Foreskin fibroblast (primary cell): ENCODE measurements at places on chromosomes 16 and 17.
A peak's percentile ranks its signal among the peaks of the same experiment; 100 is the strongest.

DNA sequence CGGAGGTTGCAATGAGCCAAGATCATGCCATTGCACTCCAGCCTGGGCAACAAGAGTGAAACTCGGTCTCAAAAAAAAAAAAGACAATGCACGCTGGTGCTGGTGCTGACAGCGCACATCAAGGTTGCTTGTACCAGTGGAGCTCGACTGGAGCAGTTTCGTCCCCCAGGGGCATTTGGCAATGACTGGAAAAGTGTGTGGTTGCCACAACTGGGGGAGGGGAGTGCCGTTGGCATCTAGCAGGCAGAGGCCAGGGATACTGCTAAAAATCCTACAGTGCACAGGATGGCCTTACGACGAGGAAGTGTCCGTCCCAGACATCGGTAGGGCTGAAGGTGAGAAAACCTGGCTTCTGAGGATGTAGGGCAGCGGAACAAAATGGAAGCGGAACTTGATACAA is 2.4 kb downstream of the MEAK7 start:
- DNase-seq, result no peak

DNA sequence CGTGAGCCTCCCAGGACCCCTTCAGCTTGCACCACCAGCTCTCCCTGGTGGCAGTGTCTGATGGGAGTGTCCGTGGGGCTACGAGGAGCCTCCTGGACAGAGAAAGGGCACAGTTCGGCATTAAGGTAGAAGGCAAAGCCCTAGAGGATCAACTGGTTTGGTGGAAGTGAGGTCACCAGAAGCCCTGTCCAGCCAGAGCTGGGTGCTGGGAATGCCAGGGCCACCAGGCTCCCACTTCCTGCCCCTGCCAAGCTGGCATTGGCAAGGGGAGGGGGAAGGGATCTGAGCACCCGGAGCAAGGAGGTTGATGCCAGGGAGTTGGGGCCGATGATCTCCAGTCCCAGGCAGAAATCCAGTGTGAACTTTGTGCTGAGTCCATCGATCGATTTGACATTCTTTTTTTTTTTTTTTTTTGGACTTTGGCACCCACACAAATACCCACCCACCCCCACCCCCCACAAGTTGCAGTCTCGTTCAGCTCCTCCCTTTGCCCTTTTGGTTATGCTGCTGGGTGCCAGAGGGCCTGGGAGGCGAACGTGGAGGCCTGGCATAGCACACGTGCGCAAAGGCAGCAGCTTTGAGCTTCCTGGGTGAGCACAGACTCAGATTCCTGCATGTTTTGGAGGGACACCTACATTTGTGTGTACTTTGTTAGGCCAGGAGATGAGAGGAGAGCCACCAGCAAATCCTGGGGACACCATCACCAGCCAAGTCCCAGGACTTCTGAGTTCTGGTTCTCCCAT is 2.1 kb downstream of the NHERF1 start:
- DNase-seq, result no peak

- peak; percentile 89 for DNase-seq
These were observed at the start of gene CASKIN2 for GRCh38 chr17:75515496-75516254. Gene CASKIN2, minus strand, starts transcription at chr17:75515537. Its CDS starts 1,733 bp downstream, at chr17:75513804.

GRCh38 chr17:82173351-82174041 is 39.1 kb downstream of the CCDC57 start:
- DNase-seq, result no peak

DNA sequence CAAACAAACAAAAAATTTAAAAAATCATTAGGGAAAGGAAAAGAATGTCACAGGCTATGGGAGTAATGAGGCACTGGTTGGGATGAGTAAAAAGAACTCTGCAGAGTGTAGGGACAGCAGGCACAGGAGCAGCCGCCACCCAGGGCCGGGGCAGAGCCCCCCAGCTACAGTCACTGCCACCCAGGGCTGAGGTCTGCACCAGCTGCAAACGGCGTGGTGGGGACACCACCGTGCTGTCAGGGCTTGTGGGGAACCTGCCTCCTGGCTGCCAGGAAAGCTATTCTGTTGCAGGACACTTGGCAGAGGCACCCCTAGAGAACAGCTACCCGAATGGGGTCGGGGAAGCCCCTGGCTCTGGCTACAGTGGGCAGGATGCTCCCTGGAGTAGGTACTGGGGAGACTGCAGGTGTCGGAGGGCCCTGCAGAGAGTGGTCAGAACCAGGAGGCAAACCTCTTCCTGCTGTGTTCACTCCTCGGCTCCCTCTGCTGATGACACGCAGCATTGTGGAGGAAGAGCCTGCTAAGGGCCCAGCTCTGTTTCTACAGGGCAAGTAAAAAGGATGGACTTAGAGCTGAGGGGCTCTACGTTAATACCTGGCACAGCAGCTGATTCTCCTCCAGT is 32.3 kb upstream of the CAPN15 start:
- DNase-seq, result peak; percentile 12

GRCh38 chr16:78778101-78779004 is 678.9 kb downstream of the WWOX start:
- DNase-seq, result no peak

GRCh38 chr16:637081-638018 is 1.2 kb upstream of the METTL26 start:
- DNase-seq, result peak; percentile 94

DNA sequence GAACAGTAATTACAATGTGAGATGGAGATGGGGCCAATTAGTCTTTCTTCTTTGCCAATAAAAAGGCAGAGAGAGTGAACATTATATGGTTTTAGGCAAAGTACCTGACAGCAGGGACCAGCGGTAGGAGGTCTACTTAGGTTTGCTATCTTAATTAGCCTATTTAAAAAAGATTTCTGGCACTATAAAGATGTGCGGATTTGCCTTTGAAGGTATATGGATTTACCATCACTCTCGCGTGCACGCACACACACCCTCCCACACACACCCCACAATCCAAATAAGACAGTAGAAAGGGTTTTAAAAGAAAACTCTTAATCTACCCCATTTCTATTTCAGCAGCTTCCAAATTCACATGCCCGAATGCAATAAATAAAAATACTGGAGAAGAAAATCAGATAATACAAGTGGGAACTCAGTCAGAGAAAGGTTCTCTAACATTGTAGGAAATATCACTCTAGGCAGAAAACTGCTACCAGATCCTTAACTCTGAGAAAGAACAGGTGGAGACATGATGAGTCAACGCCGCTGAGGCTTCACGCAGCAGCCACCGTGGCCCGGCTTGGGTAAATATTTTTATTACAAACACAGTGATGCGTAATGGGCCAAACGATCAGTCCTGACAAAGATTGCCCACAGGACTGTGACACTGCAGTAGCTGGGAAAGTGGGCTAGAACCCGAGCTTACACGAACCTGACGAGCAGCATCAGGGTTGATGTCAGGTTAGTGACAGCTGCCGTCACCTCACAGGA is 66.6 kb upstream of the AXIN2 start:
- peak; percentile 87 for DNase-seq

- DNase-seq, result peak; percentile 79
These were observed 2.0 kb downstream of the CBX4 start for GRCh38 chr17:79836972-79837887.

GRCh38 chr16:53082509-53082908 is 27.7 kb downstream of the CHD9 start:
- no peak for DNase-seq

GRCh38 chr16:17270683-17271109 is 200.1 kb downstream of the XYLT1 start:
- DNase-seq, result no peak

GRCh38 chr17:70608193-70608592 is 438.9 kb downstream of the KCNJ2 start:
- DNase-seq, result no peak

- no peak for DNase-seq
These were observed 5.1 kb downstream of the CCL18 start for GRCh38 chr17:36069136-36069535.

- no peak for DNase-seq
These were observed 4.2 kb downstream of the HID1 start for GRCh38 chr17:74968361-74968780.

DNA sequence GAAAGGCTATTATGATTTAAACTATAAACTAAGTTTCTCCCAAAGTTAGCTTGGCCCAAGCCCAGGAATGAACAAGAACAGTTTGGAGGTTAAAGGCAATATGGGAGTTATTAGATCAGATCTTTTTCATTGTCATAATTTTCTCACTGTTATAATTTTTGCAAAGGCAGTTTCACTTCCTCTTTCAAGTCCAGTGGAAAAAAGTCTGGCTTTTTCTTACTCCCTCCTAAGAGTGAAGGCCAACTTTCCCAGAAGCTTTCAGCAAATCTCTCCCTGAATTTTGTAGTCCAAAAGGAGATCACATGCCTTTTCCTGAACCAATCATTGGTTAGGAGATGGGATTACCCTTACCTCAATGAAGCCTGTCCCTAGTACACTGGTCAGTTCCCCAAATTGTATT is 9.1 kb upstream of the BLMH start:
- no peak for DNase-seq

- DNase-seq, result peak; percentile 2
These were observed 2.9 kb upstream of the CACNG3 start for GRCh38 chr16:24253192-24253591.

- no peak for DNase-seq
These were observed 28.4 kb upstream of the HLF start for GRCh38 chr17:55236316-55236715.

- DNase-seq, result no peak
These were observed 16.2 kb upstream of the SPNS2 start for GRCh38 chr17:4482338-4483011.

GRCh38 chr17:14693382-14693781 is 392.5 kb downstream of the HS3ST3B1 start:
- no peak for DNase-seq

DNA sequence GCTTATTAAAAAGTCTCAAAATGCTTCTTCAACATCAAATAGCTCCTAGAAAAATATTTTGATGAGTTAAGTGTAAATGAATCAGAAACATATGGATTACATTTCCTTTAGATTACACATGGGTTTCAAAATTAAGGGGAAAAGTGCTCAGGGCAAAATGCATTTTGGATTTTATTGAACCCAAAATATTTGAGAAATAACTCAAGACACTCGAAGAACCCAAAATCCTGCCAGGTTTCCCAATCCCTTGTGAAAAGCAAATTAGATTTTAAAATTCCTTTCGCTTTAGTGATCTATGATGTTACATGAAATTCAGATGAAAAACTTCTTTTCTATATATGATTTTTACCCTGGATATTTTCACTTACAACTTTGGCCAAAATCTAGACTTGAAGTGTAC is 847.4 kb upstream of the SOX9 start:
- DNase-seq, result peak; percentile 12

DNA sequence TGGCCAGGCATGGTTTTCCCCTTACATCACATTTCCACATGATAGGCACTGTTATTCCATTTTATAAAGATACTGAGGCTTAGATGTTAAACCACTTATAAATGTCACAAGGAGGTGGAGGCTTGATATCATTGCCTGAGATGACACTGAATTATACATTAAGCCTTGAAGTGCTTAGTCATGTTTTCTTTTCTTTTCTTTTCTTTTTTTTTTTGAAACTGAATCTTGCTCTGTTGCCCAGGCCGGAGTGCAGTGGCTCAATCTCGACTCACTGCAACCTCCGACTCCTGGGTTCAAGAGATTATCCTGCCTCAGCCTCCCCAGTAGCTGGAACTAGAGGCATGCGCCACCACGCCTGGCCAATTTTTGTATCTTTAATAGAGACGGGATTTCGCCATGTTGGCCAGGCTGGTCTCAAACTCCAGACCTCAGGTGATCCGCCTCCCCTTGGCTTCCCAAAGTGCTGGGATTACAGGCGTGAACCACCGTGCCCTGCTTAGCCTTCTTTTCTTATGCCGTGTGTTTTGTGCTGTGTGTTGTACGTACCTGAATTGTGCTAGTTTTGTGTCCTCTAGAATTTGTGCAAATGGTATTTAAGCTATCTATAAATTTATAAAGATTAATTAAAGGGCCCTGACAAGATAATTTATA is 1.2 kb downstream of the DNAJA3 start:
- DNase-seq, result no peak

GRCh38 chr16:79049040-79049439 is 551.5 kb downstream of the MAF start:
- DNase-seq, result no peak

DNA sequence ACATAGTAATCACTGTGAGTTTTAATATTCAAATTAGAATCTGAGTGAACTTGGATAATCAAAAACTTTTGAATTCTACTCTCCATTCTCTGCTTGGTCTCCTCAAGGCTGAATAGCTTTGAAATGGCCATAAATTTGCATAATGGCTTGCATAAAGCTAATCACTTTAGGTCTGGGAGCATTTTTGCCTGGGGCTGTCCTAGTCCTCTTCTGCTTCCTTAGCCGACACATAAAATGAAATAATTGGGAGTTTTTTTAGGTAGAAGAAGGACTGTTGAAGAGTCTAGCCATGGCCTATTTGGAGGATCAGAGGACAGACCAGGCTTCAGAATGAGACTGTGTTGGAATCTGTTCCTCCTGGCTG is 91.4 kb upstream of the EEF2KMT start:
- no peak for DNase-seq
